ENCODE measurements at places on chromosomes 12 and 14. TPM values are rescaled to one million over a fixed set of nuclear protein-coding genes. Genes with fewer than 3 reads are reported as not detected.

LALBA gene
- not detected for total RNA-seq

GRCh38 chr14:29536886-29537511 is 390.6 kb downstream of the PRKD1 start:
- no peak overlapping the region for H3K27ac ChIP-seq
- DNase-seq, result no peak
- H3K27me3 ChIP-seq, result no peaks in the 10 kb centered on the region
- H3K4me1 ChIP-seq, result no peaks in the 10 kb centered on the region
- H3K4me3 ChIP-seq, result no peak overlapping the region

CLEC6A gene
- not detected for total RNA-seq

DNA sequence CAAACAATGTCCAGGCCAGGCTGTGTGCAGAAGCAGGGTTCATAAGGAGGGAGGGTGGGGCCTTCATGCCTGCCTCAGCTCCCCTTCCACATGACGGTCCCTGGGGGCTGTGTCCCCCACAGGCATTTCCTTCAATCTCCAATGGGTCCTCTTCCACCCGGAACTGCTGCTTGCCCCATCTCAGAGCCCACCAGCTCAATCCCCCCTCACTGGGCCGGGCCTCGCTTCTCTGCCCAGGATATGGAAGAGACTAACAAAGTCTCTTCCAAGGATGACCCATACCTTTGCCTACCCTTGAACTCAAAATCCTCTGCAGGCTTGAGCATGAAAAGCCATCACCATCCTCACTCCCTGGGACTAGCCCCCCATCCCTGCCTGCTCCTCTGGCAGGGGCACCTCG is 28.4 kb upstream of the FAM181A start:
- H3K27me3 ChIP-seq, result peaks cover 10% of the 10 kb centered on the region
- no peak overlapping the region for H3K4me3 ChIP-seq
- H3K27ac ChIP-seq, result no peak overlapping the region
- H3K4me1 ChIP-seq, result no peaks in the 10 kb centered on the region
- DNase-seq, result peak; percentile 54

TCHP gene
- total RNA-seq, result 31.1 TPM

- H3K27me3 ChIP-seq, result peaks cover 12% of the 10 kb centered on the region
- H3K27ac ChIP-seq, result no peak overlapping the region
Measured at GRCh38 chr14:64654901-64655300, 49.3 kb upstream of the PLEKHG3 start.

CLEC1B gene
- not detected for total RNA-seq

- H3K36me3 ChIP-seq, result no peaks in the 10 kb centered on the region
- no peak overlapping the region for H3K27ac ChIP-seq
- peaks cover 10% of the 10 kb centered on the region for H3K4me1 ChIP-seq
- H3K27me3 ChIP-seq, result no peaks in the 10 kb centered on the region
- no peak for DNase-seq
- H3K4me3 ChIP-seq, result no peak overlapping the region
Measured at GRCh38 chr12:74547249-74547648, 9.6 kb downstream of the ATXN7L3B start.

DNA sequence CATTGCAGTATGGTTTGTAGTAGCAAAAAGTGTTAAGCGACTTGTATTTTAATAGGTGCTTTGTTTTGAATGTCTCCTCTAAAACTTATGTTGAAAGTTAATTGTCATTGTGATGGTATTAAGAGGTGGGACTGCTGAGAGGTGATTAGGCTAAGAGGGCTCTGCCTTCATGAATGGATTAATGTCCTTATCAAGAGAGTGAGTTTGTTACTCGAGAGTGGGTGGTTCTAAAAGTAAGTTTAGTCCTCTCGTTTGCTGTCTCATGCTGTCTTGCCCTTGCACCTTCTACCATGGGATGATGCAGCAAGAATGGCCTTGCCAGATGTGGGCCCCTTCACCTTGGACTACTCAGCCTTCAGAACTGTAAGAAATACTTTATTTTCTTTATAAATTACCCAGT is 17.4 kb downstream of the ZDHHC17 start:
- H3K4me3 ChIP-seq, result no peak overlapping the region
- DNase-seq, result no peak
- H3K27me3 ChIP-seq, result no peaks in the 10 kb centered on the region
- no peak overlapping the region for H3K27ac ChIP-seq
- H3K36me3 ChIP-seq, result no peaks in the 10 kb centered on the region

DNA sequence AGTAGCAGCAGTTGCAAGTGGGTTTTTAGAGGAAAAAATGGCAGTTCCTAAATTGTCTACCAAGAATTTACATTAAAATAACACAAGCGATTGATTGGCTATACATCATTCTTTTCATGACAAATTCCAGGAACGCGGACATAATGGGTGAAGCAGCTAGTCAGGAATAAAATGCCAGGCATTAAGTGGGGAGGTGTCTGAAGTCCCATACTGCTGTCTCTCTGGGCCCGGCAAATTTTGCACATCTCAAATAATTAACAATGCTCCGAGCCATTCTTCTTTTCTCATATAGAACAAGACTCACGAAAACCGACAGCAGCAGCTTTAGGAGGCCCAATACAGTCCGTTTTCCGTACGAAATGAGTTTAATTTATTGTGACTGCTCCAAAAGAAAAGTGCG is 696 bp downstream of the RPL36AL start:
- peak overlapping the region; percentile 95 for H3K27ac ChIP-seq
- H3K36me3 ChIP-seq, result peaks cover 23% of the 10 kb centered on the region
- H3K4me3 ChIP-seq, result peak overlapping the region; percentile 91
- no peaks in the 10 kb centered on the region for H3K27me3 ChIP-seq
- DNase-seq, result no peak

DNA sequence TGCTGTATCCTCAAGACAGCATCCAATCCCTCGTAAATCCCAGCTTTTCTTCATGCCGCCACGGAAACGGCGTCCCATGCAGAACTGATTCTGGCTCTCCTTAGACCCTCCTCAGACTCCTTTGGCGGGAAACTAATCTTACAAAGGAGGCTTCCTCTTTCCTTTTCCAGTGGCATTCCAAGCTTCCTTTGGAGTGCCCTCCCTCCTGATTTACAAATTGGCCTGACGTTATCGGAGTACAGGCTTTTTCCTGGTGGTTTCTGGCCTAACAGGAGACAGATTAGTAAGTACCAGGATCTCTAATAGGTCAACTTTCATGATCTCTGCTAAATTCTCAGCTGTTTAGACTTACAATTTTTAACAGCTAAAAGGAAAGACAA is 1.3 kb upstream of the ZDHHC17 start:
- H3K27ac ChIP-seq, result peak overlapping the region; percentile 96
- peak overlapping the region; percentile 96 for H3K4me3 ChIP-seq
- H3K27me3 ChIP-seq, result peaks cover 6% of the 10 kb centered on the region
- H3K36me3 ChIP-seq, result no peaks in the 10 kb centered on the region

KRT2 gene
- total RNA-seq, result not detected

GRCh38 chr14:92734618-92735017 is 13.8 kb downstream of the LGMN start:
- H3K4me1 ChIP-seq, result peaks cover 14% of the 10 kb centered on the region
- H3K36me3 ChIP-seq, result peaks cover 7% of the 10 kb centered on the region
- no peak overlapping the region for H3K27ac ChIP-seq
- DNase-seq, result no peak
- H3K4me3 ChIP-seq, result no peak overlapping the region
- peaks cover 43% of the 10 kb centered on the region for H3K27me3 ChIP-seq

DNA sequence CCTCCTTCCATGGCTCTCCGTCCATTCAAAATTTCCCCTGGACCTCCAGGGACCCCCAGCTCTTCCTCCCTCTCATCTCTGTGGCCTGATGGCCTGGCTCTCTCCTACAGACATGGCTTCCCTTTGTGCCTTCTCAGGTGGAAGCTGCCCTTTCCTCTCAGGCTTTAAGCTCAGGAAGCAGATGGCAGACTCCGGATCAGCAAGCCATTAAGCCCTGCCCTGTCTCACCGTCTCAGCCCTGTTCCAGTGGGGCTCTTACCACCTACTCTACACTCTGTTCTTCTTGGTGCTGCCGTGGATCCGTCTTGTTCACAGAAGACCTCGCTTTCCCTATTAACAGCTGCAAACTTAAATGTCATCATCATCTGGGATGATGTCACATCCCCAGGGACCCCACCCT is 33.1 kb downstream of the NPC2 start:
- DNase-seq, result no peak
- H3K4me3 ChIP-seq, result no peak overlapping the region
- peaks cover 26% of the 10 kb centered on the region for H3K27me3 ChIP-seq
- H3K36me3 ChIP-seq, result no peaks in the 10 kb centered on the region
- H3K27ac ChIP-seq, result no peak overlapping the region
- no peaks in the 10 kb centered on the region for H3K4me1 ChIP-seq

All from natural killer cell treated with Interleukin-12 subunit alpha and Interleukin-12 subunit beta and Interleukin-15 and Interleukin-18, amount 100 ng/mL, for 72 hours (primary cell).